Activated naive CD8-positive, alpha-beta T cell treated with anti-CD3 and anti-CD28 coated beads, Interleukin-2, amount 50 U/mL, for 24 hours (primary cell): ENCODE measurements at places on chromosomes 16 and 17.

GRCh38 chr16:7257016-7257415 is 75.6 kb upstream of the RBFOX1 start:
- H3K27me3 ChIP-seq, result no peaks in the 10 kb centered on the region
- H3K27ac ChIP-seq, result no peak overlapping the region
- H3K4me3 ChIP-seq, result no peak overlapping the region
- H3K4me1 ChIP-seq, result no peaks in the 10 kb centered on the region

DNA sequence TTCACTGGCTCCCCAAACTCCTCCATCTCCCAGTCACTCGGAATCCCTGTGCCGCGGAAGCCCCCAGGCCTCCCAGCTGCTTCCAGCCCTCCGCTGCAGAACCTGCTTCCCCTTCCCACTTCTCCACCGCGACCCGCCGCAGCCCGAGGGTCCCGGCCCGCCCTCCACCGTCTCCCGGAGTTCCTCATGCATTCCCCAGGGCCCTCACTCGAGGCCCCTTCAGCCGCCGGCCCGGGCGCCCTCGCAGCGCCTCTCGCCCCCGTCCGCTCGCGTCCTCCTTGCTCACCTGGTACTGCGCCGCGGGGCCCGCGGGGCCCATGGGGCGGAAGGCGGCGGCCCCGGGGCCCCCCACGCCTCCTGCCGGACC is 329 bp downstream of the SMARCD2 start:
- H3K4me3 ChIP-seq, result peak overlapping the region; percentile 95
- H3K36me3 ChIP-seq, result no peaks in the 10 kb centered on the region
- H3K27ac ChIP-seq, result peak overlapping the region; percentile 90
- H3K27me3 ChIP-seq, result no peaks in the 10 kb centered on the region
- no peak for DNase-seq
- peaks cover 36% of the 10 kb centered on the region for H3K4me1 ChIP-seq

DNA sequence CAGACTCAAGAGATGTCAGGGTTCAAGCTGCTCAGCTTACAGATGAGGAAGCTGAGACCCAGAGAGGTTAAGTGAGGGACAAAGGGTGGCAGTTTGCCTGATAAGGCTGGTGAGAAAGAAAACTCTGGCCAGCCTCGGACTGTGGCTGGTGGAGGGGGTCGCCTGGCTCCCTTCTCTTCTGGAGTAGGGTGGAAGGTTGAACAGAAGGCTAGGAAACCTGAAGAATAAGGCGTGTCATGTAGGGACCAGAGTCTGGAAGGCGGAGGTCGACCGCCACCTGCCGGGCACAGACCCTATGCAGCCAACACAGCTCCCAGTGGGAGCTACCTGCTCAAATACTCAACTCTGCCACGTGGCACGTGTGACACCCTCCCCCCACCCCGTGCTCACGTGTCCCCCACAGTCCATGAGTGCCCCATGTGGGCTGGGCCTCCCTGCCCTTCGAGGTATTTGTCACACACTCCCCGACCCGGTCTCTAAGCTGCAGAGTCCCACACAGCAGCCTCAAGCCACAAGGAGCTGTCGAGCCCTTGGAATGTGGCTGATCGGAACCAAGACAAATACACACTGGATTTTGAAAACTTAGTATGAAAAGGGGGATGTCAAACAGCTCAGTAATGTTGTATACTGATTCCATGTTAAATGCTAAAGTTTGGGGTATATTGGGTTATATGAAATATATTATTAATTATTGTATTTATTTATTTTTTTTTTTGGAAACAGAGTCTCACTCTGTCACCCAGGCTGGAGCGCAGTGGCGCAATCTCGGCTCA is 11.8 kb downstream of the HID1 start:
- no peaks in the 10 kb centered on the region for H3K36me3 ChIP-seq
- DNase-seq, result peak; percentile 59
- H3K27me3 ChIP-seq, result no peaks in the 10 kb centered on the region
- peak overlapping the region; percentile 53 for H3K27ac ChIP-seq
- peaks cover 5% of the 10 kb centered on the region for H3K4me1 ChIP-seq

DNA sequence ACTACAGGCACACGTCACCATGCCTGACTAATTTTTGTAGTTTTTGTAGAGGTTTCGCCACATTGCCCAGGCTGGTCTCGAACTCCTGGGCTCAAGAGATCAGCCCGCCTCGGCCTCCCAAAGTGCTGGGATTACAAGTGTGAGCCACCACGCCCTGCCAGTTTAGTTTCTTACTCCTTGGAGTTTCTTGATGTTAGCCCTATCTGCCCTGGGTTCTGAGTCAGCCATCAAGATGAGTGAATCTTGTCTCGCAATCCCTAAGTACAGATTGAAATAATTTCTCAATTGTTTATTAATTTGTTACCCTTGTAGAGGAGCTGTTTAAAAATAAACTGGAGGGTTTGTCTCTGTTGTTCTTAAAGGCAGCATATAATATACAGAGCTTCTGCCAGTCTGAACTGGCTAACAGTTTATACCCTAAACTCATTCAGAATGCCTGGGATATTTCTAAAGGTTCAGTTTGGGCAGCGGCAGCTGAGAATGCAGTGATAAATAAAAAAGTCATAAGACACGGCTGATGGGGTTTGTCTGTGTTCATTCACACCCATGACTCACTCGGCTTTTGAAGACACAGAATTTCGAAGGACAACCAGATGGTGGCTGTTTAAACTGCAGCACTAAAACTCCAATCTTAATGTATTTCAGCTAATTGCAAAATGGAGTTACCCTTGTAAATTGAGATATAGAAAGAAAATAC is 39.6 kb downstream of the GPRC5B start:
- no peak for DNase-seq
- H3K27ac ChIP-seq, result no peak overlapping the region
- H3K4me3 ChIP-seq, result no peak overlapping the region
- H3K4me1 ChIP-seq, result no peaks in the 10 kb centered on the region
- no peaks in the 10 kb centered on the region for H3K36me3 ChIP-seq
- H3K27me3 ChIP-seq, result no peaks in the 10 kb centered on the region

- no peak overlapping the region for H3K27ac ChIP-seq
- H3K36me3 ChIP-seq, result peaks cover 1% of the 10 kb centered on the region
Measured at GRCh38 chr17:63626551-63627180, 4.4 kb downstream of the MAP3K3 start.
